ENCODE measurements at places on chromosomes 2 and 18. TPM values are rescaled to one million over a fixed set of nuclear protein-coding genes. Genes with fewer than 3 reads are reported as not detected.

The ZNF521 gene
- not detected for total RNA-seq

The NT5C1B gene
- total RNA-seq: not detected

The NOL4 gene
- total RNA-seq: not detected

The KANSL1L gene
- total RNA-seq: 7.0 TPM

The GMPPA gene
- total RNA-seq: 13.3 TPM

The CPS1 gene
- 0.67 TPM for total RNA-seq

- no peak for DNase-seq
These were observed 45.1 kb upstream of the ATP6V1B1 start for GRCh38 chr2:70890469-70891065.

DNA sequence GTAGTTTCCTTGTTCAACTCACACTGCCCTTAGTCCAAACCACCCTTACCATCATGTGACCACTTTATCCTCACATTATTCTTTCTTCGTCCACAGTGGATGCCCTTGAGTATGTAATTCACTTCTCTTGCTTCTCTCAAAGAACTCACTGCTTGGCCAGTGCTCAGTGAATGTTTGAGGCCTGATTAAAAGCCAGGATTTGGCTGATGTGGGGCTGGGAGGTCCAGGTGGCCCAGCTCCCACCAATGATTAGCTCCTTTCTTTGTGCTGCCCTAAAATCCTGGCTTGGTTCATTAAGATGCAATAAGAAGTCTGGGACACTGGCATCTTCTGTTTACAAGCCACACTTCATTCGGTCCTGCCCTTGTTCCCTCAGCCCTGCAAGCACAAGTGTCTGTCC lies 97.8 kb upstream of the CELF4 start:
- DNase-seq: no peak

- DNase-seq: no peak
These were observed 185.4 kb upstream of the DLGAP1 start for GRCh38 chr18:4640349-4641012.

GRCh38 chr2:42793334-42794270 lies 1.2 kb upstream of the HAAO start:
- DNase-seq: no peak

- no peak for DNase-seq
These were observed 382.0 kb downstream of the GPD2 start for GRCh38 chr2:156818221-156818620.

DNA sequence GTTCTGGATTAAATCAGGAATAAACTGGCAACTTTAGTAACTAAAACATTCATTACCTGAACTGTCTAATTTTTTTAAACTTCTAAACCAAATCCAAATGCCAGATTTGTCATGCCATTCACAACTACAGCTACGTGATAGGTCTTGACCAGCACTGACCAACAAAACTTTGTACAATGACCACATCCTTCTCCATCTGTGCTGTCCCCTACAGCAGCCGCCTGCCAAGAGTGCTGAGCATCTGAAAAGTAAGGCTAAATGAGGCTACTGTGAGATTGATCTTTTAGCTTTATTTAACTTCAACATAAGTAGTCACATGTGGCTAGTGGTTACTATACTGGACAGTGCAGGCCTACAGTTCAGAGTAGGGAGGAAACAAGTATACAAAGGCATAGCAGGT lies 7.6 kb downstream of the FAM168B start:
- DNase-seq: no peak

DNA sequence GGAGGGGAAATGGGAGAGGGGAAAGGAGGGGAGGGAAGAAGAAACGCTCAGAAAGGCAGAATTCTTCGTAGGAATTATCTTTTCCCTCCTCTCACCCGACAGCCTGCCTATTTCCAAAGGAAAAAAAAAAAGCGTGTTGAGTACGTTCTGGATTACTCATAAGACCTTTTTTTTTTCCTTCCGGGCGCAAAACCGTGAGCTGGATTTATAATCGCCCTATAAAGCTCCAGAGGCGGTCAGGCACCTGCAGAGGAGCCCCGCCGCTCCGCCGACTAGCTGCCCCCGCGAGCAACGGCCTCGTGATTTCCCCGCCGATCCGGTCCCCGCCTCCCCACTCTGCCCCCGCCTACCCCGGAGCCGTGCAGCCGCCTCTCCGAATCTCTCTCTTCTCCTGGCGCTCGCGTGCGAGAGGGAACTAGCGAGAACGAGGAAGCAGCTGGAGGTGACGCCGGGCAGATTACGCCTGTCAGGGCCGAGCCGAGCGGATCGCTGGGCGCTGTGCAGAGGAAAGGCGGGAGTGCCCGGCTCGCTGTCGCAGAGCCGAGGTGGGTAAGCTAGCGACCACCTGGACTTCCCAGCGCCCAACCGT lies at the start of gene GAD1:
Gene GAD1, plus strand, starts transcription at position 384 of the 589 bp plus-strand sequence. CDS start 1,705 bp downstream, outside the sequence.
- peak; percentile 55 for DNase-seq

DNA sequence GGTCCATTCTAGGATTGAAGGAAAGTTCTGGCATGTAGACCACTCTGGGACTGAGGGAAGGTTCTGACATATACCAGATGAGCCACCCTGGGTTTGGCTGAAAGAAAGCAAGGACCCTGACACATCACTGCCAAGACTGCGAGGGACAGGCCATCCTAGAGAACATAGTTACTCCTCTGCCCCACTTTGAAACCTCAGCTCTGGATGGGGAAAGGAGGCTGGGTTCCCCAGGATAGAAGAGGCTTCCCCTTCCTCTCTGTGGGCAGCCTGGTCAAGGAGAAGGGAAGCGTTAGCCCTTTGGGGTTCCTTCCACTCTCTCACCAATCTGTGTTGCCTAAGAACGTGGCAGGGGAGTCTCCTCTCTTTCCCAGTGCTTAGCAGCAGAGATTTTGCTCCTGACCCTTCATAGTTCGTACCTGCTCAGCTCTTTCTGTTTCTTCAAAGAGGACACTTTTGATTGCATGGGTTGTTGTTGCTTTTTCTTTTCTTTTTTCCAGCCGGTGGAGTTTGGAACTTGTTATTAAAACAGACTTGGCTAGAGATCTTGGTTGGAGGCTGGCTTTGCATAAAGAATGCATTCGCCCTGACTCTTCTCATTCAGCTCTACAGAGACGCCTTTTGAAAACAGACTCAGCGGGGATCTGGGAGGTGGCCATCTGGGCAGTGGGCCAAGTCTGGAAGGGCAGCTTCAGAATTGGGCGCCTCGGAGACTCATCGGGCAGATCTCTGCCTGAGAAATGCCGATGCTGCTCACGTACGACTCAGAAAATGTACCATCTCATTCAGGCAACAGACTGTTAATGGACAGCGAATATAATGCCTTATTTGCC lies 166.1 kb downstream of the CLIP4 start:
- DNase-seq: no peak

DNA sequence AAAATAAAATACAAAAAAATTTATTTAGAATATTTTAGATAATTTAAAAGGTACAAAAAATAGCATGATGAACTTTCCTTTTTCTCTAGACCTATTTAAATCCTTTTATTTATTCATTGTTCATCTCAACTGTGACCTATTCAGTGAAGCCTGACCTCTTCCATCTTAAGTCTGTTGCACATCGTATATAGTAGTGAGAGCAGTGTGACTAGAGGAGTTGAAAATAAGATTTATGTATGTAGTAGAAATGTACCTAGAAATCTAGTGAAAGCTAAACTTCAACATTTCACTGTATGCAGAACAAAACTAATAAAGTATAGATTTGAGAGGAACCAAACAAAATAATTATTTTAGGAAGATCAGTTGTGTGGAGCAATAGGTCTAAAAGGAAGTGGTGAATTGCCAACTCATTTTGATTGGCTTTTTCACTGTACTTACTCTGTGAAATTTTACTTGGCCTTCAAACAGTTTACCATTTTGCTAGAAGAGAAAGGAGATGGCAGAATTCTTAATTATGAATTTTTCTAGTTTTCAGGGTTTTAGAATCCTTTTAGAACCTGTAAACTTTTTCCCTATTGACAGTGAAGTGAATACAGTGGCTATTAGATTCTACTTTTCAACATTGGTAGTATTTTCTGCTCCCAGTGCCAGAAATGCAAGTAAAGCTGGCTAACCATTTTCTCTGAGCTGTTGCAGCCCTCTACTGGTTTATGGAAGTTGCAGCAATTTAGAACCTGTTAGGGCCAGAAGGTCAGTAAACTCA lies 11.0 kb downstream of the ANKRD12 start:
- no peak for DNase-seq

DNA sequence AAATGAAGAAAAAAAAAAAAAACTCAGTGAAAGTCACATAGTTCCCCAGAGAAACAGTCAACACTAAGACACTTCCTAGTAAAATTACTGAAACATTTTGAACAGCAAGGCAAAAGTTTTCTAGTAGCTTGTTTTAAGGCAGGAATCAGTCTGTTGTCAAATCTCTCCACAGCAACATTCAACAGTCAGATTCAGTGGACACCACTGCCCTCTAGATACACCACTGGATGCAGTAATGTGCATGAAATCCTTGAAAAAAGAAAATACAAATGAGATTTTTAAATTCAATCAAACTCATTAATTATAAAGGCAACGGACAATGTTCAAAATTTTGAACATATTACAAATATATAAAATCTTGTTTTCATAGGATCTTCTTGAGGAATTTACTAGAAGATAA lies 46.4 kb downstream of the GRB14 start:
- DNase-seq: no peak

- no peak for DNase-seq
These were observed 69.6 kb downstream of the THNSL2 start for GRCh38 chr2:88239781-88240180.

DNA sequence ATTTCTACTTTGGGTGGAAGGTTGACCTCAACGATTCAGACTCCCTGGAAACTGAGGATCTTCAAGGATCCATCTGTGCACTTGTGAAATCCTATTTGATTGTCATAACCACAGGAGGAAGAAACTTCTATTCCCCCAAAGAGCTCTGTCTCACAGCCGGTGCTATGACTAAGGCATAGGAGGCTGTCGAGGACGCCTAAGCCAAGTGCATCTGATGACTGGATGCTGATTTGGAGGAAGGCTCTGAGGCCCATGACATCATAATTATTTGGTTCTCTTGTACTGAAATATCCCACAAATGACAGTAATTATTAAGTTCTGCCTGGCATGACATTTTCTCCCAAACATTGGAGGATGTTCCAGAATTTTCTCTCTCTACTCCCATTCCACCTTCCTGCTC lies 13.8 kb upstream of the KCNF1 start:
- no peak for DNase-seq

DNA sequence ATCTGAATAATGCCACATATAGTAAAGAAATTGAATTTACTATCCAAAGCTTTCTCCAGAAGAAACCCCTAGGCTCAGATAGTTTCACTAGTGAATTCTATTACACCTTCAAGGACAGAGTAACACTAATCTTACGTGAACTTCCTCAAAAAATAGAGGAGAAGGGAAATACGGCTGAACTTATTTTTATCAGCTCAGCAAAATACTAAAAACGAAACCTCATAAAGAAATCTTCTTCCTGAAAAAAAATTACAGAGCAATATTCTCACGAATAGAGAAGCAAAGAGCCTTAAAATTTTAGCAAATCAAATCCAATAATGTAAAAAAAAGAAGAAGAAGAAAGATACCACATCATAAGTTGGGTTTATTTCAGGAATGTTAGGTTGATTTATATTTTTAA lies 14.7 kb downstream of the CAPN13 start:
- DNase-seq: no peak

GRCh38 chr2:69493268-69493667 lies 56.0 kb upstream of the NFU1 start:
- DNase-seq: no peak

GRCh38 chr2:225431105-225431863 lies 31.8 kb downstream of the NYAP2 start:
- DNase-seq: no peak

DNA sequence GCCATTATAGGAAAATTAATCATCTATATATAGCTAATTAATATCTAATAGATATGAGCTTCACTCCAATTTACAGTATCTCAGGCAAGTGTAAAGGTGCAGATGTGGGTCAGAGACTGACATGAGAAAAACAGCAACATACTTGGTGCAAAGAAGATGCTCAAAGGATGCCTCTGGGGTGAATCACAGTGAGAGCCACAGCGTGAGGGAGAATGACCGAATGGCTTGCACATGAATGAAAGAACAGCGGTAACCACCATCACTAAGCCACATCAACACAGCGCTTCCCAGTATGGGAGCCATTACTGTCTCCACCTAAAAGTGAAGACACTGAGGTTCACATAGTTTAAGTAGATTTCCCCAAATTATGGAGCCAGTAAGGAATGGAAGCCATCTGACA lies 423.4 kb upstream of the ID2 start:
- DNase-seq: no peak

All from CD4-positive, alpha-beta T cell (primary cell).